CD4-positive, alpha-beta T cell treated with Interleukin-15 for 1 hour (primary cell): ENCODE measurements at places on chromosomes 4 and X.

- no peak for DNase-seq
Observed at GRCh38 chr4:174274436-174274835, 9.0 kb downstream of the FBXO8 start.

- DNase-seq = no peak
Observed at GRCh38 chrX:17020851-17021821, 74.7 kb downstream of the REPS2 start.

DNA sequence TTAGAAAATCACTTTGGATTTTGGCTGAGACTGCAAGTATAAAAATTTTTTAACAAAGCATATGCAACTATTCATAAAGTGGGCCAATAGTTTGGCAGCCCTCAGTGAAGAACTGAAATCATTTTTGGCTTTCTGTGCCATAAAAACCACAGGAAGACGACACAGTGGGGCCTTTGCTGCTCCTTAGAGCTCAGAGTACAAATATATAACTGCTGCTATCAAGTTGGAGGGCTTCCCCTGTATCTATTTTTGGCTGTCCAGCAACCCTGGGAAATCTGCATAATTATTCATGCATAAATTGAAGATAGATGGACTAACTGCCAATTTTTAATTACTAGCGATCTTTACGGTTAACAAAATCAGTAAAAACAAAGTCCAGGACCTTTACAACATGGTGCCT lies 51.5 kb upstream of the FTHL17 start:
- no peak for DNase-seq

GRCh38 chr4:44869222-44869882 lies 143.0 kb upstream of the GNPDA2 start:
- DNase-seq = no peak

GRCh38 chr4:78923464-78924312 lies 15.6 kb downstream of the PAQR3 start:
- DNase-seq = no peak
